ENCODE measurements at places on chromosomes 2 and 18.
A peak's percentile ranks its signal among the peaks of the same experiment; 100 is the strongest.

- no peak for DNase-seq
Observed at GRCh38 chr2:21423854-21424253, 300.1 kb downstream of the TDRD15 start.

DNA sequence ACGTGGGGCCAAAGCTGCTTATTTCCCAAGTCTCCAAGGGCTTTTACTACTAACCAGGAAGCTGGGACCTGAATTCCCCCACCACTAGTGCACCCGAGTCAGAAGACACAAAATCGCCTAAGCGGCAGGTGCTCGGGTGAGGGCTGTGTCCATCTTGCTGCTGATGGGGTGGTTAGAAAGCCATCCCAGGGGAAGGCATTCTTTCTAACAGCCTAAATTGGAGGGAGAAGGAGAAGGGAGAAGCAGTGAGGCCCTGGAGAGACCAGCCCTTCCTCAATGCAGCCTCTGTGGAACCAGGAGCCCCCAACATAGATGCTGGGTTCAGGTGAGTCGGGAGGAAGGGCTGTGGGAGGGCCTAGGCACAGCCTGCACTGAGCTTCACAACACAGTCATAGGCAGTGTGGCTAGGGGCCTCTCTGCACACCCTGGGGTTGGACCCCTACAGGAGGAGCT is 1.9 kb upstream of the PROM2 start:
- DNase-seq, result peak; percentile 30

- no peak for DNase-seq
Observed at GRCh38 chr2:62596061-62596921, 90.3 kb upstream of the TMEM17 start.

DNA sequence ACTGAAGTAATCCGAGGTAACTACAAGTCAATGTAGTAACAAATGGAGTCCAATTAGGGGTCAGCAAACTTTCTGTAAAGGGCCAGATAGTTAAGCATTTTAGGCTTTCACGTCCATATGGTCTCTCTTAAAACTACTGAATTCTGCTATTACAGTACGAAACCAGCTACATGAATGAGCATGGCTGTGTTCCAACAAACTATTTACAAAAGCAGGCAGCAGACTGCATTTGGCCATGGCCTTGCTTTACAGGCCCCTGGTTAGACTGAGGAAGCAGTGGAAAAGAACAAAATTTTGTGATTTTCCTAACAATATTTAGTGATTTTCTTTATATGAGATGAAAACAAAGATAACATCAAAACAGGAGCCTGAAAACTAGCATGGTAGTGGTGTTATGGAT is 64.0 kb downstream of the RTN4 start:
- no peak for DNase-seq

GRCh38 chr2:177894546-177894945 is 178.0 kb downstream of the PDE11A start:
- no peak for DNase-seq

GRCh38 chr2:169046440-169047151 is 15.5 kb upstream of the ABCB11 start:
- no peak for DNase-seq

GRCh38 chr2:191318037-191318728 is 73.0 kb downstream of the MYO1B start:
- no peak for DNase-seq

- no peak for DNase-seq
Observed at GRCh38 chr18:43542016-43542415, 264.7 kb upstream of the SYT4 start.

DNA sequence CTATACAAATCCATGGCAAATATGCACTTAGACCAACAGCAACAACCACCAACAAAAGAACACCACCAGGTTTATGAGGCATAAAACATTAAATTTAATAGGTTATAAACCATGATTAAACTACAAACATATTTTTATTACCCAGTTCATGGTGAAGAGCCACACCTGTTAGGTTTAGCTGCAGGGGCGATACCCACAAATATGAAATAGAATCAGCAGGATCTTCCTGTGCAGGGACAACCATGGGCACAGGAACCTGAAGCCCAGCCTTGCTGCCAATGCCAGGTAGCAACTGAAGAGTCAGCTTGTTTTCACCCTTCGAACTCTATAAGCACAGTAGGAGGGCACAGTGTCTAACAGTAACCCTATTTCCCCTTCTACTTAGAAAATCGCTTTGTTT is 675.0 kb downstream of the SATB2 start:
- no peak for DNase-seq

- no peak for DNase-seq
Observed at GRCh38 chr18:61466736-61467135, 133.5 kb downstream of the CDH20 start.

GRCh38 chr2:153786016-153786415 is 85.7 kb upstream of the GALNT13 start:
- no peak for DNase-seq

DNA sequence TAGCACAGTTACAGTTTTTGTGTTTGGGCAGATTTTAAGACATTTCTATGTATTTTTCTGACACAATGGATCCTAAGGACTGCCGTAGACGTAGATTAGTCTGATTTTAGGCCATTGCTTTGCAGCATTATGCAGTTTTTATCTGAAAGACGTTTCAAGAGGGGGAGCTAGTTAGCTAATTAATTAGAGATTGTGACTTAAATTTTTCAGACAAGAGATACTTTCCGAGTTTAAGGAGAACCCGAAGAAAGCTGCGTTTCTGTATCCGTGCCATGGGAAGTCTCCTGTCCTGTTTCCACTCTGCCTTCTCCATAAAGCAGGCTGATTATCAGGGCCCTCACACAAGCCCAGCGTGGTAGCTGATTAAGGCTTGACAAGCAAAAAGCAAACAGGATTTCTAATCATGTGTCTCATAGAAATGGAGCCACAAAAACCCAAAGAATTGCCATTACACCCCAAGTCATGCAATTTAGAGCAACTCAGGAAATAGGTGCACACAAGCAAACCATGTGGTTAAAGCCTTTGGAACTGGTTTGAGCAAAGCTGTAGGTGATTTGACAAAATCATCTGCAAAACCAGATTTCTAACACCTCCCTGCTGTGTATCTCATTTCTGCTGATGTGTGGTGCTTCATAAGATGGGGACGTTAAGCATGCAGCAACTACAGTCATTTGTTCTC is 808.1 kb downstream of the RNF144A start:
- DNase-seq, result no peak

- no peak for DNase-seq
Observed at GRCh38 chr2:112160283-112161250, 22.4 kb downstream of the FBLN7 start.

DNA sequence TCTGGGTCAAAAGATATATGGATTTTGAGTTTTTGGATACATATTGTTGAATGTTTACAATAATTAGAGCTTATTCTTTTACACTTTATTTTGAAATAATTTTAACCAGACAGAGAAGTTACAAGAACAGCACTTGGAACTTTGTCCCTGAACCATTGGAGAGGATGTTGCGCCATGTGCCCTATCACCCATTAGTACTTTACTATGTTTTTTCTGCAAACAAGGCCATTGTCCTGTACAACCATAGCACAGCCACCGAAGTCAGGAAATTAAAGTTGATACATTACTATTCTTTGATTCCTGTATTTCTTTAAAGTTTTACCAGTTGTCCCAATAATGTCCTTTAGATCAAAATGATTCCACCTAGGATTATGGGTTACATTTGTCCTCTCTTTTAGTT is 188.8 kb downstream of the ACKR3 start:
- DNase-seq, result no peak

DNA sequence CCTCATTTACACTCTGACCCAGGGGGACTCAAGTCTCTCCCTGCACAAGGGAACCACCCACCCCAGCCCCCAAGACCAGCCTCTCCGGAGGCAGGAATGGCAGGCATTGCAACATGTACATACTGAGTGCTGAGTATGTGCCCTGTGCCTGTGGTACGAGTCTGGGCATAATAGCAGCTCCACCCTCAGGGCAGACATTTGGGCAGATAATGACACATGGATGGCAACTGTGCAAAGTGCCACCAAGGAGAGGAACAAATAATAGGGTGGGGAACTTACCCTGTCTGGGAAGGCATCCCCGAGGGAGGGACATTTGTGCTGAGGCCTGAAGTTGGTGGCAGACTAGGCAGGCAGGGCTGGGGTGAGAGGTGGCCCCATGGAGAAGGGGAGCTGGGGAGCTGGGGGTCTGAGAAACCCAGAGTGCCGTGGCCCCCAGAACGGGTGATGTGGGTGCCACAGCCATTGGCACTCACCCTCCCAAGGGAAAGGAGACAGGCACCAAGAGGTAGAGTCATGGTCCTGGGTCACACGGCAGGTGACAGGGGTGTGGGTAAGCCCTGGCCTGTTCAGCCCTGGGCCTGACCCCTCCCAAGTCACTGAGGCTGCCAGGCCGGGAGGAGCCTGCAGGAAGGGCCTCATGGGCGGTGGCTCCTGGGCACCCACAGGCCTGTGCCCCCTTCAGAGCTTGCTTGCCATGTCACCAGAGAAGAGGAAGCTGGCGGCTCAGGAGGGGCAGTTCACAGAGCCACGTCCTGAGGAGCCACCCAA is 15.7 kb upstream of the GPR17 start:
- DNase-seq, result no peak

- no peak for DNase-seq
Observed at GRCh38 chr2:169272010-169272409, 90.3 kb downstream of the LRP2 start.

DNA sequence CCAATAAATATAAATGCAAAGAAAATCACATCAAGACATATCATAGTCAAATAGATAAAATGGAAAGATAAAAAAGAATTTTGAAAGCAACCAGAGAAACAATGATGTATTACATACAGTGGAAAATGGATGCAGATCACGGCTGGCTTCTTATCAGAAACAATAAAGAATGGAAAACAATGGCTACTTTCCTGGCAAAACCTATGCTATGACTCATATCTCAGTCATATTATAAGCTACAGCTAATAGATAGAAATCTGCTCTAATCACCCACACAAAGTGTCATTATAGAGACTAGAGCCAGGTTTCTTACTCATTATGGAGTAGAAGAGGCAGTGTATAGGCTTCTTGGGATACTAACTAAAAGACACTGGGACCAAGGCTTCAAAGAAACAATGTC is 93.5 kb upstream of the TACR1 start:
- DNase-seq, result no peak

GRCh38 chr2:19358242-19359020 is at the start of gene OSR1:
Gene OSR1, minus strand, starts transcription at chr2:19358623. Its CDS starts 4,818 bp downstream, at chr2:19353805.
- DNase-seq, result peak; percentile 77

DNA sequence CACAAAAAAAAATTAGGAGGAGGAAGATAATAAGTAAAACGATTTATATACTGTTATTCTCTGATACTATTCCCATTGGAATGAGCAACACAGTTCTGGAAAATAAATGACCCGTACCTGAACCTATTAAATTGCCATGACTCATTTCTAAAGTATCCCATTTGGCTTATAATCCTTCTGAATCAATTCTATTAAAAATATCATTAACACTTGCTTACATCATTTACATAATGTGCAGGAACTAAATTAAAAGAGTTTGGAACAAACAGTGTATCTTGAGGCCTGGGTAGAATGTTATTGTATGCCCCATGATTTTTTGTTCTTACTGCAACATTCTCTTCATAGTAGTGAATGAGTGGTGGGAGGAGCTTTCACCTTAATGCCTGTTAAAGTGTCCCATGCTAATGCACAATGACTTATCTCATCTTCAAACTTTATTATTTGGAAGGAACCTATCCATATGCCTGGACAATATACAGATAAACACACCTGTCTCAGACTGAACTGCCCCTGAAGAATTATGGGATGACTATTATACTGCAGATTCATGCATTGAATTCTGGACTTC is 549.9 kb upstream of the ACVR2A start:
- no peak for DNase-seq

GRCh38 chr2:30758191-30758651 is 49.0 kb downstream of the CAPN13 start:
- no peak for DNase-seq

- no peak for DNase-seq
Observed at GRCh38 chr2:155377266-155377680, 678.8 kb downstream of the KCNJ3 start.

GRCh38 chr18:13362607-13363006 is 144.0 kb downstream of the LDLRAD4 start:
- no peak for DNase-seq

GRCh38 chr2:11009176-11009575 is 97.4 kb downstream of the KCNF1 start:
- no peak for DNase-seq

GRCh38 chr18:13191031-13191430 is 27.5 kb upstream of the LDLRAD4 start:
- no peak for DNase-seq

DNA sequence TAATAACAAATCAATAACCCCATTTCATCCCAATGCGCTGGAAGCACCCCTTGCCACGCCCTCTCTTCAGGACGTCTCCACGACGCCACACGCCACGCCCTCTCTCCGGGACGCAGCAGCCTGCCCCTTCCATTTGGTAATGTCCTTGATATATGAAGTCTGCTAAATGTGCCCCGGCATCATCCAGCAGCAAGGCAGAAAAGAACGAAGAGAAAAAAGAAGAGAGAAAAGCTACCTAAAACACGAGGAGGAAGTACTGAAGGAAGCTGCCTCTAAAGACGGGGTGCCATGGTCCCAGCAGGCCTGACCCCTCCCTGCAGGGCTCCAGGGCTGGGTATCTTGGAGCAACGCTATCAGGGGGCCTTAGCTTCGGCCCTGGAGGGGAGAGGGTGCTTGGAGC is 41.8 kb downstream of the CNGA3 start:
- DNase-seq, result no peak

DNA sequence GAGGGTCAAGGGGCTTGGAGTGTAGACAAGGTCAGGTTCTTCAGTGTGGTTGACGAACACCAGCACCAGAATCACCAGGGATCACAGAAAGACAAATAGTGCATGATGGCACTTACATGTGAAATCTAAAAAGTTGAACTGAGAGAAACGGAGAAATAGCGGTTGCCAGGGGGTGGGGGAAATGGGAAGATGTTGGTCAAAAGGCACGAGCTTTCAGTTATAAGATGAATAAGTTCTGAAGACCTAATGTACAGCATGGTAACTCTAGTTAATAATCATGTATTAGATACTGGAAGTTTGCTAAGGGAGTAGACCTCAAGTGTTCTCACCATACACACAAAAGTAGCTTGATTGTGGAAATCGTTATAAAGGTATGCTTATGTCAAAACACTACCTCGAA is 43.7 kb upstream of the DARS1 start:
- DNase-seq, result no peak

GRCh38 chr2:926896-927295 is 23.8 kb upstream of the SNTG2 start:
- no peak for DNase-seq

- DNase-seq, result no peak
Observed at GRCh38 chr2:38200598-38200997, 124.6 kb upstream of the CYP1B1 start.
